GM23248 (cell line): ENCODE measurements at places on chromosomes 6 and 20.

GRCh38 chr20:59596690-59597089 lies 7.7 kb upstream of the PHACTR3 start:
- no peak for DNase-seq

GRCh38 chr6:30612213-30612612 lies 4.8 kb downstream of the PPP1R10 start:
- peak; percentile 66 for DNase-seq

DNA sequence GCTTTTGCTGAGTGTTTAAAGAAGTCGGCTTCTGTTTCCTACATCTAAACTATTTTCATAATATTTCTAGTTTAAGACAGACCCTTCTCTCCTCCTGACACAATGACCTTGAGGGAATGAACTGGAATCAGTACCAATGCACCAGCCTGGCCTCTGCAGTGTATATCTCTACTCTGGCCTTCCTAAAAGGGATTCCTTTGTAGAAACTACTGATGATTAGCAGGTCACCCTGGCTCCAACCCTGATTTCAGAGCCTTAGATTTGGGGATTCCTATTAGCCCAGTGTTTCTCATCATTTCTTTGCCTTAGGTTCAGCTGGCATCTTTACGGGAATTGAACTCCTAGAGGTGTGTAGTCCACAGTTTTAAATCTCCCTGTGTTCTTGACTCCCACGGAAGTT lies 75.4 kb downstream of the ADGRB3 start:
- DNase-seq: no peak

DNA sequence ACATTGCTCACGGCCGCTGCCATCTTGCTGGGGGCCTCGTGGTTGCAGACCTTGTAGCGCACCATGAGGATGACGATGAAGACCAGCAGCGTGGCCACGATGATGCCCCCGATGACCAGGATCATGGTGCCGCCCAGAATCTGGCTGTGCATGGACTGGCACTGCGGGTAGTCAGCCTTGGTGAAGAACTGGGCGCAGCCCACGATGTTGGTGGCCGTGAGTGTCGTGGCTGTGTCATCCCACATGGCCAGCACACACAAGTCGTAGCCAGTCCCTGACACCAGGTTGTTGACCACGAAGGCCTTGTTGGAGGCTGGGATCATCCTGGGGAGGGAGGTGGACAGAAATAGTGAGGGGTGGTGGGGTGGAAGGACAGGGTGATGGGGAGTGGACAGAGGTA lies 194.6 kb downstream of the LRFN2 start:
- no peak for DNase-seq

GRCh38 chr6:90645634-90646033 lies 58.8 kb upstream of the MAP3K7 start:
- no peak for DNase-seq

GRCh38 chr20:38113401-38114325 lies 51.4 kb downstream of the TGM2 start:
- DNase-seq: no peak

- DNase-seq: peak; percentile 61
Observed at GRCh38 chr6:551405-551804, 105.5 kb downstream of the HUS1B start.

- no peak for DNase-seq
Observed at GRCh38 chr6:136429264-136430065, 120.8 kb downstream of the MAP7 start.

- DNase-seq: no peak
Observed at GRCh38 chr20:20702330-20703245, 9.9 kb downstream of the RALGAPA2 start.

GRCh38 chr6:41588111-41588510 lies 41.9 kb downstream of the FOXP4 start:
- no peak for DNase-seq

- no peak for DNase-seq
Observed at GRCh38 chr20:1075616-1076015, 42.8 kb upstream of the PSMF1 start.

GRCh38 chr6:144246988-144247387 lies 38.1 kb upstream of the UTRN start:
- DNase-seq: no peak

- DNase-seq: no peak
Observed at GRCh38 chr6:124655866-124656265, 306.4 kb upstream of the RNF217 start.

GRCh38 chr6:79718509-79719247 lies 87.5 kb downstream of the SH3BGRL2 start:
- peak; percentile 89 for DNase-seq

GRCh38 chr6:157107915-157108651 lies 215.2 kb downstream of the TMEM242 start:
- peak; percentile 97 for DNase-seq

GRCh38 chr20:43751167-43752050 lies 24.6 kb upstream of the GTSF1L start:
- DNase-seq: peak; percentile 90

- peak; percentile 83 for DNase-seq
Observed at GRCh38 chr6:111482188-111482958, 645 bp downstream of the REV3L start.

DNA sequence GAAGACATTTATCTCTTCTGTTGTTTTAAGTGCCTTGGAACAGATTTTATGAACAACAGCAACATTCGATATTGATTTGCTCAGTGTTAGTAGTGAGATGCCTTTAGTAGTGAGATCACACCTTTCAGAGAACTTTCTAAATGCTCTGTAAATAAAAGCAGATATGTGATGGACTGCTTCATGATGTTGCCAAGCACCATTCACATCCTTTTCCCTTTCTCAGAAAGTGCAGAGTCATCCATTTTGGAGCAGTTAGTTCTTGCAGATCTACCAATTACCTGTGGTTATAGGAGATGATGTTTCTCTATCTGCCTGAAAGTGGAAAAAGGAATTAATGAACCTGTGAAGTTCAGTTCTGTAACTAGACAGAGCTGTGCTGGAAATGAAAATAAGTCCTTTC lies 27.0 kb downstream of the CBFA2T2 start:
- no peak for DNase-seq

- DNase-seq: peak; percentile 52
Observed at GRCh38 chr20:31833130-31833930, 12.1 kb downstream of the FOXS1 start.

DNA sequence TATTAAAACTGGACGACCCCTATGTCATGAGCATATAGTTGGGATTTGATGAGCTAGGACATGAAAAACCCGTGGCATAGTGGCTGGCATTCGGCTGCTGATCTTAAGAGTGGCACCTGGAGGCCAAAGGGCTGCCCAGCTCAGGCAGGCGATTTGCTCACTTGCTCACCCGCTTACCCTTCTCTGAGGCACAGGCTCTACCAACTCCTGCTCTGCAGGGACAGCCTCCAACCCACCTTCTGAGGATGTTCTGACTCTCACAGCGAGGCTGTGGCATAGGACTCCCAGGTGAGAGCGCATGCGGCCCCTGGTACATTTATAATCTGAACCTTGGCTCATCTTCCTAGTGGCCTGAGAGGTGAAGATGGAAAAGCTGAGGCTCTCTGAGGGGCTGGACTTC lies 995 bp downstream of the RSPO4 start:
- no peak for DNase-seq
